ENCODE measurements at places on chromosomes 5 and 9.

GRCh38 chr5:150058480-150059126 lies 27.8 kb downstream of the CSF1R start:
- DNase-seq = no peak

DNA sequence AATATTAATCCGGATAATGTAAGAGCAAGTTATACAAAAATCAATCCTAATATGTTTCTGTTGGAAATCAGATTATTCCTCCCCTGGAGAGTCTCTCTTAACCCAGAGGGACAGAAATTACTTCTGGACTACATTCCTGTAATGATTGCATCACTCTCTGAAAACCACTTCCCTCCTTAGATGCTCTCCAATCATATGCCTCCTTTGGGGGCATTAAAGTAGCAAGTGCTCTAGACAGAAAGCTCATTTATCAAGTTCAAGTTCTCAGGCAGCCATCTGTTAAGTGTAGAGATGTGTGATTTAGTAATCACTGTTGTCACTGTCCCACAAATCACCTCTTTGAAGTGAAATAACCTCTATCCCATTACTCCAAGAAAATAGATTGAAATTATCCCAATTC lies 247.1 kb downstream of the SLCO4C1 start:
- DNase-seq = no peak

DNA sequence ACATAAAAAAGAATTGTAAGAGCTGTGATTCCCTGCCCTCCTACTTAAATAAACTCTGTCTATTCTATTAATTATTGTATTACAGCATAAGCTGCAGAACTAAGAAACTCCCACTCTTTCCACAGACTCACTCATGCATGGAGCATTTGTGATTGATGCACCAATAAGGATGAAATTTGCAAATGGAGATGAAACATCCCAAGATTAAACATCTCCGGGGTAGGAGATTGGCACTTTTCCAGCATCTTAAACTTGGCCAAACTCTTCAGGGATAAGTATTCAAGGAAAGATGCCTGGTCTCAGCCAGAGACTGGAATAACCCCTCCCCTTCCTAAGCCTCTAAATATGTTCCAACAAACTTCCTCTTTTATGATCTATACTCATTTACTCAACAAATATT lies 472.0 kb downstream of the ACTL7B start:
- DNase-seq = no peak

DNA sequence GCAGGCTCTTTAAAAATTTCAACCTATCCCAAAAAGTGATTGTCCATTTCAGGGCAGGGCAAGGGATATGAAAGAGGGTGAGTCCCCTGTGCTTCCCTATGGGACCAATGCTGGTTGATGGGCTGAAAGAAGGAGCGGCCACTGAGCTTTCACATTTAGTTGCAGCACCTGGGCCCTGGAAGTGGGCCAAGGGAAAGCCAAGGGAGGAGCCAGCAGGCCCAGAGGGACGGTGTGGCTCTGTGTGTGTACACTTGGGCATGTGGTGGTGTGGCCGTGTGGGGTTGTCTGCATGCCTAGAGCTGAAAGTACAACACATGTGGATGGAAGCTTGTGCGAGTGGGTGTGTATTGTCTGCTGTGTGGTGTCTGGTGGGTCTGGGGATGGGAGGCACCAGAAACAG lies 14.0 kb upstream of the PSMD5 start:
- no peak for DNase-seq

DNA sequence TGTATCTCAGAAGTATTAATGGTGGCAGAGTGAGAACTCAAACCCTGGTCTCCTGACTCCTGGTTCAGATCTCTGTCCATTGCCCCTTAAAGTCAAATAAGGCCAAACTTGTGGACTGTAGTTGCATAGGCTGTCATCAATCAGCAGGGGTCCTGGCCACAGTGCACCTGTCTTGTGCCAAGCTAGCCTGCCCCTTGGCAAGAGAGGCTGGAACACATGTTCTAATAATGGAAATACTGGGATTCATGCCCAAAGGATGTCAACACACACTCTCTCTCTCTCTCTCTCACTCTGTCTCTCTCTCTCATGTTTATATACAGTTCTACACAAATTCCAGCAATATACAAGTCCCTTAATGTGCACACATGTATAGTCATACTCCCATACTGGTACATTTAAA lies 44.3 kb downstream of the GLRA1 start:
- no peak for DNase-seq

- no peak for DNase-seq
Measured at GRCh38 chr9:107816561-107817021, 327.0 kb upstream of the KLF4 start.

GRCh38 chr5:25891691-25892090 lies 1146.7 kb downstream of the CDH9 start:
- DNase-seq = no peak

GRCh38 chr5:137024044-137024443 lies 475.1 kb downstream of the SPOCK1 start:
- DNase-seq = no peak

DNA sequence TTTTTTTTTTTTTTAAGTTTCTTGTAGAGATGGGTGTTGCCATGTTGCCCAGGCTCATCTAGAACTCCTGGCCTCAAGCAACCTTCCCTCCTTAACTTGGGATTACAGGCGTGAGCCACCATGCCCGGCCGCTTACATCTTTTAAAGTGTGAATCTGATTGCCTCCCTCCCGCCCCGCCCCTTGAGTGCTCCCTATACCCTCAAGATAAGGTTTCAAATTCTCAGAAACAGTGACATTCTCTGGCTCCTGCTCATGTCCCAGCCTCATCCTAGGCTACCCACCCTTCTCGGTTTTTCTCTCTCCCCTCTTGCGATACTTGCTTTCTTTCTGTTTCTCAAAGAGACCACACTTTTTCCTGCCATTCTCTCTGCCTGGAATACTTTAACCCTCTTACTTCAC lies 12.4 kb downstream of the MORN5 start:
- DNase-seq = no peak

- DNase-seq = no peak
Measured at GRCh38 chr9:33297432-33297831, 7.1 kb downstream of the NFX1 start.

DNA sequence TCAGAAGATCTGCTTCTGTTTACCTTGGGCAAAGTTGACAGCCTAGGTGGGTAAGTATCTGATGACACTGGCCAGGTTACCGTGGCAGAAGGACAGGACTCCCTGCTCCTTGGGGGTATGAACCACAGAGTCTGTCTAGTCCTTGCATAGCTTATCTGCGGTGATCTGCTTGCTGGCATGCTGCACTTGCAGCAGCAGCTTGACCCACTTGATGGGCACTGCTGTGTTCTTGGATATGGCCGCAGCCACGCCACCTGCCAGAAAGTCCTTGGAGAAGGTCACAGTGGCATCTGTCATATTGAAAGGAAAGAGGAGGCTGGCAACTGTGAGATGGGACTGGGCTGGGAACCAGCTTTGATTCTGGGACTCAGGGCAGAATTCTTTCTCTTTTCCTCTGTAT lies 35.9 kb upstream of the POC5 start:
- DNase-seq = no peak

GRCh38 chr5:73388740-73389139 lies 59.8 kb downstream of the FOXD1 start:
- no peak for DNase-seq

DNA sequence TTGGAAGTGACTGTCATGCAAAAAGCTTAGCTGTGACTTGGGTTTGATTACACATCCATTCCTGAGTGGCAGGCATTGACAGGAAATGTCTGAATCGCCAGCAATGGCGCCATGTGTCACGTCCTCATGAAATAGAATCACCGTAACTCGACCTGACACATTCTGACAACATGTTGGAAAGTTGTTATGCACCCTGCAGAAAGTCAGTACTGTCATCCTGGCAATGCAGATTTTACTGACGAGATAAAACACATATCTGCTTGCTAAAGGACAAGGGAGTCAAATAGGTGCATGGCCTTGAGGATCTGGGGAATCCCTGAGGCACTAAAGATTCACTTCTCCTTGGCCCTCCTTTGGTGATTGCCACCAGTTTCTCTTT lies 344.2 kb downstream of the SPATA31D1 start:
- no peak for DNase-seq

- no peak for DNase-seq
Measured at GRCh38 chr5:160064995-160065614, 54.1 kb downstream of the PWWP2A start.

- no peak for DNase-seq
Measured at GRCh38 chr5:108418197-108418596, 36.3 kb upstream of the FBXL17 start.

GRCh38 chr5:68565427-68565826 lies 349.9 kb downstream of the PIK3R1 start:
- DNase-seq = no peak

- no peak for DNase-seq
Measured at GRCh38 chr9:83036043-83036442, 26.9 kb downstream of the RASEF start.

DNA sequence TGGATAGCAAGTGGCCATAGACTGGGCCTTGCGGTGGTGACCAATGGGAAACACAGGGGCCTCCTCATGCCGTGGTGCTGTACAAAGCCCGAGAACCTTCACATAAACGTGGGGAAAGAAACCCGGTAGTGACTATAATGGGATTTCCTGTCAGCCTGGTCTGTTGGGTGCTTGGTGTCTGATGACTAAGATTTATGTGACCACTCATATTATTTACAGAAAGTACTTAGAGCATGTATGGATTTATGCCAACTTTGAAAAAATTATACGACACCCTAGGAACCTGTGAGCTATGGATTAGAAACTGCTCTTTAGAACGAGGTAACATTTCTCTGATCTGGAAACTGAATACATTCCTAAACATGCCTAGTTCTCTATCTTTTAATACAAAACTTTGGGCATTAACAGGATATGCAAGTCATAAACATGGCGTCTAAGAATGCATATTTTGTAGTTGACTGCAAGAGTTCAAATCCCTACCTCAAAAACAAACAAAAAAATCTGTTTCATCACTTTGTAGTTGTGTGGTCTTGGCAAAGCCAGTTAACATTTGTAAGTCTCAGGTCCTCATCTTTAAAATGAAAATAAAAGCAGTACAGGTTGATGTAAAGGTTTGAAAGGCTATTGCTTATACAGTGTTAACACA lies 85.4 kb downstream of the TMEM167A start:
- DNase-seq = no peak

- no peak for DNase-seq
Measured at GRCh38 chr5:146103594-146103993, 1.8 kb downstream of the PLAC8L1 start.

GRCh38 chr5:55258339-55258738 lies 24.9 kb upstream of the CCNO start:
- no peak for DNase-seq

- DNase-seq = peak; percentile 26
Measured at GRCh38 chr5:168347368-168348083, 56.1 kb downstream of the WWC1 start.

GRCh38 chr9:135340726-135341475 lies 138.7 kb upstream of the PPP1R26 start:
- DNase-seq = no peak

- no peak for DNase-seq
Measured at GRCh38 chr9:89634995-89635742, 30.4 kb downstream of the GADD45G start.

All from GM12891 (cell line).